A549 treated with GW870086 at 1 μM for 4 hours (cell line): ENCODE measurements at places on chromosomes 6 and 20. TPM values are rescaled to one million over a fixed set of nuclear protein-coding genes. Genes with fewer than 3 reads are reported as not detected.

CDSN gene
- total RNA-seq: not detected in 5 replicates

CPXM1 gene
- not detected in 5 replicates for total RNA-seq

TCFL5 gene
- total RNA-seq: 3.1 to 4.1 TPM (median 4.0 TPM) in 5 replicates

LY86 gene
- total RNA-seq: not detected in 5 replicates

ADTRP gene
- total RNA-seq: 0.38 to 0.71 TPM (median 0.58 TPM) in 4 of 5 replicates, not detected in the other
